Occipital lobe (tissue), 3 donors: ENCODE measurements at places on chromosomes 7 and 10.
A peak's percentile ranks its signal among the peaks of the same experiment; 100 is the strongest.

GRCh38 chr10:84333864-84334451 lies 5.6 kb downstream of the CCSER2 start:
- no peak for DNase-seq

GRCh38 chr10:123993534-123994416 lies 99.6 kb downstream of the CHST15 start:
- DNase-seq: no peak

- DNase-seq: no peak
Measured at GRCh38 chr7:110645060-110645459, 445.9 kb upstream of the LRRN3 start.

- no peak for DNase-seq
Measured at GRCh38 chr10:132879408-132880127, 62.8 kb downstream of the CFAP46 start.

- DNase-seq: no peak
Measured at GRCh38 chr7:140048989-140049338, 13.8 kb downstream of the PARP12 start.

DNA sequence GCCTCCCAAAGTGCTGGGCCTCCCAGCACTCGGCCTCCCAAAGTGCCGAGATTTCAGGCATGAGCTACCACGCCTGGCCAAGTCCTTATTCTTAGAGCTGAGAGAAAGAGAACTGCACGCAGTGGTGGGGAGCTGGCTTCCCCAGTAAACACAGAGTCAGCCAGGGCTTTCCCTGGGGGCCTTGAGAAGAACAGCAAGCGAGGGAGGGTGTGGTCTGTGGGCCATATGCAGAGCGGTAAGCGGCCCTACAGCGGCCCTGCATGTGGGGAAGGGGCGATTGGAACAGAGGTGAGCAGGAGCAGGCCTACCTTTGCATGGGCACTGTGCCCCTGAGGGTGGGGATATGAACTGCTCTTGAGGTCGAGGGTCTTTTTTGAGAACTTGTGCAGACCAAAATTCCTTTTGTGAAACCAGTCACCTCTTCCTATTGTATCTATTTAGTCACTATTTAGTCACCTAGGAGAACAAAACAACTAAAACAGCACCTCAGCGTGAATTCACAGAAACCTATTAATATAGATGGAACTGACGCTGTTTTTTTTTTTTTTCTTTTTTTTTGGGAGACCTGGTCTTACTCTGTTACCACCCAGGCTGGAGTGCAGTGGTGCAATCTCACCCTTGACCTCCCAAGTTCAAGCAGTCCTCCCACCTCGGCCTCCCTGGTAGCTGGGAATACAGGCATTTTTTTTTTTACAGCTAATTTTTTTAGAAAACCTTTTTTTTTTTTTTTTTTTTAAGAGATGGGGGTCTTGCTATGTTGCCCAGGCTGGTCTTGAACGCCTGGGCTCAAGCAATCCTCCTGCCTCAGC lies 36.9 kb upstream of the SH2D4B start:
- DNase-seq: no peak

- peak; percentile 69 for DNase-seq
Measured at GRCh38 chr7:74365322-74366022, 76.3 kb downstream of the CLIP2 start.

GRCh38 chr10:10605551-10606081 lies 412.1 kb upstream of the CELF2 start:
- DNase-seq: no peak

DNA sequence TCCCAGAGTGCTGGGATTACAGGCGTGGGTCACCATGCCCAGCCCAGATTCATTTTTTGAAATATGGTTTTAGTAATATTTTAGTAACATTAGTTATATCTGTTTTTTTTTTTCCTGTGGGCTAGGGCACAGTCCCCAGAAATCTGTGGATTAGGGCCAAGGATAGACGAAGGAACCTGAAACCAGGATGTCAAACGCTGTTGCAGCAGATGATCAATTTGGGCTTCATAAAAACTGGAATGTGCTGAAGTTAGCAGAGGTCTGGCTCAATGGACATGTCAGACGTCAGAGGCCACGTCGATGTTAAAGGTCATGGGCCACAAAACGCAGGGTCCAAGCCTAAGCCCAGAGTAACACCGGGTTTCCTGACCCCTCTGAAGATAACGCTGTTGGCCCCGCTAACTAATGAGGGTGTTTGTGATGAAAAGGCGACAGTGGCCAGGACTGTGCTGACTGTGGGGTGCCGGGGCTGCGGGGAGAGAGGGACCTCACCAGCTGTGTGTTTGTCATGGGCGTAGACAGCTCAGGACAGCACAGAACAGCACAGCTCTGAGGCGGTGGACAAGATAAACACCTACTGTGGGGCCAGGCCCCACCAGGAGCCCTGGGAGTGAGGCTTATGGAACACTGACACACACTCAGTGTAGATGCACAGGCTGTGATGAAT lies 23.8 kb upstream of the GTPBP4 start:
- no peak for DNase-seq

GRCh38 chr10:54800741-54801421 lies at the start of gene PCDH15:
PCDH15 (minus strand) TSS chr10:54801231; CDS start chr10:54664262, 136,969 bp downstream.
- DNase-seq: peak; percentile 58

DNA sequence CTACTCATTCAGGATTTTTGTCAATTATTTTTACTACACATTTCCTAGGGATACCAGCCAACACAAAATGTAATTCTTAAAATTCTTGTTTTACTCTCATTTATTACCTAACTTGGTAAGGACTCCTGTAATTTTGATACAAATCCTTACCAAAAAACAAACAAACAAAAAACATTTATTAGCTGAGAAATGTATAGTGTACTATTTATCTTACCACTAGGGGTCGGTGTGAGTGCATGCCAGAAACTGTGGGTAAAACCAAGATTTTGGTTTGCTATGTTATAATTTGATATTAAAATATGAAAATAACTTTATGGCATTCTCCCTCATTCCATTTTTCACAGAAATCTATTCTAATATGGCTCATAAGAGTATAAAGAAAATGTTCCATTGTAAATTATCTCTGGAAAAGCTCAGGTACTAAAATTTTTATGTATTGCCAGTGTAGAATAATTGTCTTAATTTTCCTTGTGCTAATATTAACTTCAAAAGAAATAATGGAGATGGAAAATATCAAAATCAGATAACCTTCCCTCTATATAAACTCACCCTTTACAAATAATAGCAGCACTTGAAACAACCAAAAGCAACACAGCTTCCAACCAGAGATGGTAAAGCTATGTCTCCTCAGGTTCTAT lies 290.8 kb upstream of the PCDH15 start:
- DNase-seq: no peak

DNA sequence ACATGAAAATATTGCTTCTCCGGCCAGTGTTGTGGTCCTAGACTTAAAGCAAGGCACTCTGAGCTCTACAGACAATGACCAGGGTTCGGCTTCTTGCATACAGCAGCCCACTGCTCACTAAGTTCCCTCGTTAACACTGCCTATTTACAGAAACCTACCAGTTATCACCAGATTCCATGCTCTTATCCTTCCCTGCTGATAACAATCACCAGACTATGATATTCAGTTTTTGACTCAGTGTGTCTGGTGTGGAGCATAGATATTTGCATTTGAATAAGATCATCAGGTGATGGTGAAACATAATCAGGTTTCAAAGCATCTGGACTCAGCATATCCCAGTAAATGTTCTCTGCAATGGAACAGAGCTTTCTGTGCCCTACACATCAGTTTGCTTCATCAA lies 182.3 kb downstream of the SNX13 start:
- DNase-seq: no peak

DNA sequence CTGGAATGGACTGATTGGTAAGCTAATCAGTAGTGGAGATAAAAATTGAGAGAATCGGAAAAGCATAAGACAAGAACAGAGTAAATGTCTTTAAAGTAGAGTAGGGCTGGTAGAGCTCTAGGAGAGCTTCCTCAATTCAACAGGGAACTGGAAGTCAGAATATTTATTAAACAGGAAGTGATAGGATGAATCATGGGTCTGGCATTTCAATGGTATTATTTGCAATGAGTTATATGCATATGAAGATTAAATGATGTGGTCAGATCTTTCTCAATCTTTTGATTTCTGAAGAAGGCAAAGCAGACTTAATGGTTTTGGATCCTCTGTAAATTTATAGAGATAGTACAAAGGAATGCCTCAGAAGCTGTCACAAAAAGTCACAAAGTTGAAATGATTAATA lies 349.0 kb downstream of the HPSE2 start:
- no peak for DNase-seq

- DNase-seq: no peak
Measured at GRCh38 chr10:29826801-29827450, 192.2 kb upstream of the SVIL start.

- no peak for DNase-seq
Measured at GRCh38 chr7:107977048-107977447, 25.9 kb downstream of the LAMB1 start.

- DNase-seq: no peak
Measured at GRCh38 chr10:11899067-11899876, 76.1 kb downstream of the PROSER2 start.

- DNase-seq: no peak
Measured at GRCh38 chr10:133537546-133538545, 10.7 kb downstream of the CYP2E1 start.

- no peak for DNase-seq
Measured at GRCh38 chr7:47384755-47385535, 197.0 kb downstream of the TNS3 start.

- DNase-seq: no peak
Measured at GRCh38 chr7:92645114-92646061, 55.2 kb upstream of the FAM133B start.
